Adrenal gland (tissue), 19 donors: ENCODE measurements at places on chromosomes 12 and 14. TPM values are rescaled to one million over a fixed set of nuclear protein-coding genes. Genes with fewer than 3 reads are reported as not detected.

SPRING1 gene
- total RNA-seq = 27.8 TPM

DNA sequence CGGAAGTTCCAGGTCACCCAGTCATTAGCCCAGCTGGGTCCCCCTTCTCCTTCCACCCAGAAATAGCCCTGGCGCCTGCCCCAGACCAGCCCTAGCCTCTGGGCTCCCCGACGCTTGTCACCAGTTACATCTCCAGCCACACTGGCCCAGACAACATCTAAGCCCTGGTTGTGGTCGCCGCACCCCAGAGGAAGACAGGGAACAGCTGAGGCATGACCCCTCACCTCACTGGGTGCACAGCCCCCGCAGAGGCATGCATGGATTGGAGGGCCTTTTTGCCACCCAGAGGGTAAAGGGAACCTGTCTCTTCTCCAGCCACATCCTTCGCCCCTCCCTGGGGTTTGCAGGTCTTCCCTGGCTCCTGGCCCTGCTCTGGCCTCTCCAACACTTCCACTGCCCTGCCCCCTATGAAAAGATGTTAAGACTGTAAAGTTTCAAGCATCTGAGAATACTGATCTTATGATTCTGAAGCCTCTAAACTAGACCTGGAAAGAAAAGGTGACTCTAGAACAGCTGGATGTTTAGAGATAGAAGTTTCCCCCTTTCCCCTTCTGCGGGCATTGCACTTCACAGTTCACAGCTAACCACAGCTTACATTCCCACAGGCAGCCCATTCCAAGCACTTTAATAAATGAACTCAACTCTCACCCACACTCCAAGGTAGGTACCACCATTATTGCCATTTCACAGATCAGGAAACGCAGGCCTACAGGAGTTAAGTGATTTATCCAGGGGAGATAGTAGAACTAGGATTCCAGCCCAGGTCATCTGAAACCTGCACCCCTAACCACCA, 14.7 kb downstream of the TMEM119 start:
- no peak for DNase-seq
- no peak overlapping the region for H3K4me3 ChIP-seq
- no peaks in the 10 kb centered on the region for H3K27me3 ChIP-seq
- H3K27ac ChIP-seq = no peak overlapping the region
- no peaks in the 10 kb centered on the region for H3K4me1 ChIP-seq

- H3K4me3 ChIP-seq = no peak overlapping the region
- no peaks in the 10 kb centered on the region for H3K36me3 ChIP-seq
- H3K4me1 ChIP-seq = peaks cover 12% of the 10 kb centered on the region
- H3K27me3 ChIP-seq = no peaks in the 10 kb centered on the region
- H3K27ac ChIP-seq = peak overlapping the region; percentile 56
Observed at GRCh38 chr12:64253356-64253755, 31.3 kb upstream of the KICS2 start.

DNA sequence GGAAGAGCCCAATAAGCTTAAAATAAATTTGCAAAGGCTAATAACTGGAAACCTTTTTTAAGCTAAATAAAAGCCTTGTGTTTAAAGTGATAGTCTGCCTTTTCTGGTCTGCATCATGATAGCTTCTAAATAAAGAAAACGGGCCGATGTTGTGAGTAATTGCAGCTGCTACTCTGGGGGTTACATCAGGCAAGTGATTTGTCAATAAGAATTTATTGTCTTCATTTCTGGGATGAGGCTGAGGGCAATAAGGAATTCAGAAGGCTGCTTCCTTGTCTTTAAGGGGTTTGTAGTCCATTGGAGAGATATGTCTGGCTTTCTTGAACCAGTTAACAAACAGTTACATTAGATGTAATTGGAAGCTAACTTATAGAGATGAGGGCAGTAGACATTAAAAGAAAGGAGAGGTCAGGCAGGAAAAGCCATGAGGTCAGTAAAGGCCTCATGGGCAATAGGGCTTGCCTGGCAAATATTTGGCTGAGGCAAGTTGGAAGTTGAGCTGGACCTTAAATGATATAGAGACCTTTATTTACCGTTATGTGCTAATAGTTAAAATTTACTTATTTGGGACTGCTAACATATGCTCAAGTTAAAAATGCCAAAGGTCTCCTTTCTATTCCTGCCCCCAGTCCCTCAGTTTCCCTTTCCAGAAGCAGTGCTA, 85.0 kb downstream of the CRADD start:
- H3K4me3 ChIP-seq = no peak overlapping the region
- no peak for DNase-seq
- H3K27ac ChIP-seq = no peak overlapping the region
- H3K27me3 ChIP-seq = no peaks in the 10 kb centered on the region
- peaks cover 15% of the 10 kb centered on the region for H3K4me1 ChIP-seq

GRCh38 chr12:124780752-124781685, 82.6 kb downstream of the SCARB1 start:
- H3K27ac ChIP-seq = peak overlapping the region; percentile 38
- no peak overlapping the region for H3K4me3 ChIP-seq
- peak; percentile 78 for DNase-seq
- H3K4me1 ChIP-seq = peaks cover 20% of the 10 kb centered on the region
- no peaks in the 10 kb centered on the region for H3K27me3 ChIP-seq
